ENCODE measurements at places on chromosomes 11 and 22. TPM values are rescaled to one million over a fixed set of nuclear protein-coding genes. Genes with fewer than 3 reads are reported as not detected.
A peak's percentile ranks its signal among the peaks of the same experiment; 100 is the strongest.

GRCh38 chr11:111246956-111247355 lies 1.4 kb downstream of the POU2AF2 start:
- no peaks in the 10 kb centered on the region for H3K4me1 ChIP-seq
- no peak overlapping the region for H3K4me3 ChIP-seq
- no peak overlapping the region for H3K27ac ChIP-seq
- H3K36me3 ChIP-seq: no peaks in the 10 kb centered on the region
- peaks cover 7% of the 10 kb centered on the region for H3K27me3 ChIP-seq
- no peak for DNase-seq

DNA sequence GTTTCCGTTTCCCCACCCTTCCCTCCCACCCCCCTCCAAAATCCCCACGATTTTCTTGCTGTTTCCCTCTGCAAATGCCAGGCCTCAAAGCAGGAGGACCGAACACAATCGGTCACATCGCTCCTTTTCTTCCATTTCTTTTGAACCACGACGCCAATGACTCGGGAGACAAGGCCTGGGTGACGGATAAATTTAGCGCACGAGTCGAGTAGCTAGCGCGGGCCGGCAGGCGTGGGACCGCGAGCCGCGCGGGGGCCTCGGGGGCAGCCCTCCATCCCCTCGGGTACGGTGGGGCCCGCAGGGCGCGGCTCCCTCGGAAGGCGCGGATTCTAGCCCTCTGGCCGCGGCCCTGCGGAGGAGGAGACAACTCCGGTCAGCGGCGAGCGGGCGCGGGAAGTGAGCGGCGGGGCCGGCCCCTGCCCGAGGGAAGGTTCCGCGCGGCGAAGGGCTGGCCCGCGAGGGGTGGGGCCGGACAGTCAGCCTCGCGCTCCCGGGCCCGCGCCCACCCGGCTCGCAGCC lies 414 bp downstream of the JOSD1 start:
- peak overlapping the region; percentile 97 for H3K27ac ChIP-seq
- H3K27me3 ChIP-seq: no peaks in the 10 kb centered on the region
- DNase-seq: no peak
- peak overlapping the region; percentile 76 for H3K4me3 ChIP-seq
- no peaks in the 10 kb centered on the region for H3K36me3 ChIP-seq

DNA sequence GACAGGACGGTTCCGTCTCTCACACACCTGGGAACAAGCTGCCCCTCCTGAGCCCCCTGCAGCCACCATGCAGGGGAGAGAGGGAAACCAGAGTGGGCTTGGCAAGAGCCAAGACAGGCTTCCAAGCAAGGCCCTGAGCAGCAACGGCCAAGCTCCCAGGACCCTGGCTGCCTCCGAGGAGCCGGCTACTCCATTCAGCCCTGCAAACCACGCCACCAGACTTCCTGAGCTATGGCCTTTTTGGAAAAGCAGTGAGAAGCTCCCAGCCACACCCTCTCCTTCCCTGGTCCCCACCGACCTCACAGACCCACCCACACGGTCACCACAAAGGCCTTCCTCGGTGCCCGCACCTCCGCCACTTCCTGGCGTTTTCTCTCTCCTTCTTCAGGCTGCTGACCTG lies 479.0 kb downstream of the BRD1 start:
- H3K27me3 ChIP-seq: no peaks in the 10 kb centered on the region
- no peak overlapping the region for H3K27ac ChIP-seq
- H3K36me3 ChIP-seq: no peaks in the 10 kb centered on the region

GRCh38 chr22:29339381-29340235 lies 24.1 kb upstream of the RASL10A start:
- H3K36me3 ChIP-seq: peaks cover 23% of the 10 kb centered on the region
- H3K27me3 ChIP-seq: no peaks in the 10 kb centered on the region
- H3K4me1 ChIP-seq: peaks cover 19% of the 10 kb centered on the region
- no peak overlapping the region for H3K4me3 ChIP-seq

- no peaks in the 10 kb centered on the region for H3K27me3 ChIP-seq
- H3K4me3 ChIP-seq: no peak overlapping the region
- H3K36me3 ChIP-seq: no peaks in the 10 kb centered on the region
- peaks cover 13% of the 10 kb centered on the region for H3K4me1 ChIP-seq
- peak; percentile 54 for DNase-seq
- H3K27ac ChIP-seq: no peak overlapping the region
These were observed 18.4 kb downstream of the TUB start for GRCh38 chr11:8099291-8099899.

DNA sequence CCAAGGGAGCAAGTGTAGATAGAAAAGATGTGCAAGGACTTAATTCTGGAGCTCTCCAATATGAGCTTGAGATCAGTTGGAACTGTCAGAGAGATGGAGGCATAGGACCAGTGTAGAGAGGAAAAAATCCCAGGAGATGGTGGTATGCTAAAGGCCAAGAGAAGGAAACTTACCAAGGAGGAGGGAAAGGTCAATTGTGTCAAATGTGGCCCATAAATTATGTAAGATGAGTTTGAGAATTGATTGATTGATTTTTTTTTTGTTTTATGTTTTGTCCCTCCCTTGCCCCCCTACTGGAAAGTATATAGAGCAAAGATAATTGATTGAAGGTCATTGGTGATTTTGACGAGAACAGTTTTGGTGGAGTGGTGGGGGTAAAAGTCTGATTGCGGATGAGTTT lies 2.8 kb upstream of the USP2 start:
- DNase-seq: no peak
- H3K36me3 ChIP-seq: no peaks in the 10 kb centered on the region
- peaks cover 12% of the 10 kb centered on the region for H3K4me1 ChIP-seq
- peaks cover 9% of the 10 kb centered on the region for H3K27me3 ChIP-seq
- H3K4me3 ChIP-seq: no peak overlapping the region

- H3K27me3 ChIP-seq: no peaks in the 10 kb centered on the region
- H3K4me3 ChIP-seq: no peak overlapping the region
- DNase-seq: no peak
- no peaks in the 10 kb centered on the region for H3K36me3 ChIP-seq
- H3K27ac ChIP-seq: no peak overlapping the region
- no peaks in the 10 kb centered on the region for H3K4me1 ChIP-seq
These were observed 10.4 kb upstream of the GLYAT start for GRCh38 chr11:58742140-58742539.

DNA sequence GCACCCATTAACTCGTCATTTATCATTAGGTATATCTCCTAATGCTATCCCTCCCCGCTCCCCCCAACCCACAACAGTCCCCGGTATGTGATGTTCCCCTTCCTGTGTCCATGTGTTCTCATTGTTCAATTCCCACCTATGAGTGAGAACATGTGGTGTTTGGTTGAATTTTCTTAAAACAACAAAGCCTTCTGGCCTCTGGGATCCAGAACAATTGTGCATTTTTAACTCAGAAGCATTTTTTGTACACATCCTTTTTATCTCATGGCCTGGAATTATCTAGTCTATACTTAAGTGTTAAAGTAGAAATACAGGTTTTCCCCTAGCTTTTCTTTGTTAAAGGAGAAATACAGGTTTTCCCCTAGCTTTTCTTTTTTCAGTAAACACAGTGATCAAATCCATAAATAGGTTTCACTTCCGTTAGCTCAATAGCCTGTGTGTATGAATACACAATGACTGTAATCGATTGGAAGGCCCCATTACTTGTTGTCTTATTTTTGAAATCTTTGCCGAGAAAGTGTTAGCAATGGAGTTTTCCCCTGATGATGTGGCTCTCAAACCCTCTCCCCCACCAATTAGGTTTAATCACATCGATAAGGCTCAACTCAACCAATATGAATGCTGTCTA lies 125.6 kb upstream of the PITPNB start:
- H3K4me3 ChIP-seq: no peak overlapping the region
- DNase-seq: no peak
- no peak overlapping the region for H3K27ac ChIP-seq
- H3K36me3 ChIP-seq: no peaks in the 10 kb centered on the region
- H3K4me1 ChIP-seq: no peaks in the 10 kb centered on the region

- no peak for DNase-seq
- peaks cover 3% of the 10 kb centered on the region for H3K36me3 ChIP-seq
- H3K27ac ChIP-seq: no peak overlapping the region
These were observed 27.6 kb downstream of the BCR start for GRCh38 chr22:23207729-23208393.

Gene MLC1
- total RNA-seq: 0.09 TPM

GRCh38 chr11:119512369-119512768 lies 89.4 kb upstream of the THY1 start:
- no peak for DNase-seq
- peaks cover 8% of the 10 kb centered on the region for H3K4me1 ChIP-seq
- no peak overlapping the region for H3K4me3 ChIP-seq
- H3K36me3 ChIP-seq: no peaks in the 10 kb centered on the region
- no peak overlapping the region for H3K27ac ChIP-seq
- H3K27me3 ChIP-seq: peaks cover 43% of the 10 kb centered on the region

- no peak for DNase-seq
- no peak overlapping the region for H3K4me3 ChIP-seq
- H3K27me3 ChIP-seq: peaks cover 4% of the 10 kb centered on the region
- H3K27ac ChIP-seq: no peak overlapping the region
- no peaks in the 10 kb centered on the region for H3K4me1 ChIP-seq
- H3K36me3 ChIP-seq: no peaks in the 10 kb centered on the region
These were observed 99.3 kb upstream of the USP47 start for GRCh38 chr11:11742486-11742885.

- no peak overlapping the region for H3K4me3 ChIP-seq
- no peaks in the 10 kb centered on the region for H3K4me1 ChIP-seq
- peaks cover 7% of the 10 kb centered on the region for H3K27me3 ChIP-seq
- DNase-seq: no peak
- H3K27ac ChIP-seq: no peak overlapping the region
These were observed 34.6 kb downstream of the NFAM1 start for GRCh38 chr22:42397332-42398249.

Gene TRIM29
- 0.55 TPM for total RNA-seq

Gene LRP4
- total RNA-seq: 19.0 TPM

Gene NXPE1
- total RNA-seq: not detected

Gene FGF3
- total RNA-seq: not detected

DNA sequence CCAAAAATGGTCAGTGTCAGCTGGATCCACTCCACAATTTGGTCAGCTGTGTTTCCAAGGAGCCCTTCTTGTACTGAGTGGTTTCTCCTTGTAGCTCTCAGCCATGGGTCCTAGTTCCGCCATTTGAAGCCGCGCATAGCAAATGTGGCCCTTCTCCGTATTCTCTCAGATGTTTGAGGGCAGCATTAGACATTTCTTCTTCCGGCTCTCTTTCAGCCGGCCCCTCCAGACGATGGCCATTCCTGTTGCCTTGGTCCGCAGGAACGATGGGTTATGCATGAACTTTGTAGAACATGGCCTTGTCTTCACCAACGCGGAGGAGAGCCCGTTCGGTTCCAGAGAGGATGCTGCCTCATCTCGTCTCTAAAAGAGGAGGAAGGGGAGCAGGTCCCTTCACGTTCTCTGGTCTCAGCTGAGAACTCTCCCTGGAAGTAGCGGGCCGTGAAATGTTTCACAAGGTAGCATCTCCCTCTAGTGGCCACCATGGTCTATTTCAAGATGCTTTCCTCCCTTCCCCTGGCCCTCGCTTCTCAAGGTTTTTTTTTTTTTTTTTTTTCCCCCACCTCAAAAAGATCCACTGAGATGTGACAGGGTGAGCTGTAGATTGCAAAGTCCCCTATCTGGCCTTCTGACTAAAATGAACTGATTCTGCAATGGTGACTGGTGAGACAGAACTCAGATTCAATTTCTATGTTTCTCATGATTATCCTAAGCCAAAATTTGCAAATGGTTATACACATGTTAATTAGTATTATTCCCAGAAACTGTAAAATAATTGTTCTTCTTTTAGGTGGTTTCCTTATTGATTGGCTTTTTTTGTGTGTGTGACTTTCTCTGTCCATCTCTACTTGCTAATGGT lies 19.8 kb upstream of the PLET1 start:
- peak; percentile 65 for DNase-seq
- H3K27ac ChIP-seq: no peak overlapping the region
- peak overlapping the region; percentile 54 for H3K4me3 ChIP-seq
- peaks cover 6% of the 10 kb centered on the region for H3K4me1 ChIP-seq
- peaks cover 3% of the 10 kb centered on the region for H3K27me3 ChIP-seq

GRCh38 chr11:4102711-4103110 lies 8.1 kb downstream of the RRM1 start:
- DNase-seq: no peak
- H3K27me3 ChIP-seq: no peaks in the 10 kb centered on the region
- H3K36me3 ChIP-seq: peaks cover 24% of the 10 kb centered on the region
- no peaks in the 10 kb centered on the region for H3K4me1 ChIP-seq

Gene OR52K1
- total RNA-seq: 0.14 TPM

DNA sequence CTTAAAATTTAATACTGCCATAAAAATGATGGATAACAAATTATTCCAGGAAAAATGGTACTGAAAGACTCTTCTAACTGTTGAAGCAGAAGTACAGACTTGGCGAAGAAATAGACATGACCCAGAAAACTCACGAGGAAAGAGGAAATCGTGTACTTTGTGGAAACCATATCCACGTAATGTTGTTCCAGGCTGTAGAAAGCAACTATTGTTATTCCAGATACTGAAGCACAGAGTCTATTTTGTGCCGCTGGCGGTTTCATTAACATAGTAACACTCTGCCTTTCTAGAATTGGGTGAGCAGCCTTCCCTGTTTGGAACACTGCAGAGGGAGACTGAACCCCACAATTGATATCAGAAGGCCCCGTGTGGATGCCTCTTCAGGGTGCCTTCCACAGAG lies 310.6 kb downstream of the TBC1D22A start:
- no peak overlapping the region for H3K4me3 ChIP-seq
- no peak overlapping the region for H3K27ac ChIP-seq
- H3K27me3 ChIP-seq: no peaks in the 10 kb centered on the region

Gene NEFH
- total RNA-seq: 3.1 TPM

DNA sequence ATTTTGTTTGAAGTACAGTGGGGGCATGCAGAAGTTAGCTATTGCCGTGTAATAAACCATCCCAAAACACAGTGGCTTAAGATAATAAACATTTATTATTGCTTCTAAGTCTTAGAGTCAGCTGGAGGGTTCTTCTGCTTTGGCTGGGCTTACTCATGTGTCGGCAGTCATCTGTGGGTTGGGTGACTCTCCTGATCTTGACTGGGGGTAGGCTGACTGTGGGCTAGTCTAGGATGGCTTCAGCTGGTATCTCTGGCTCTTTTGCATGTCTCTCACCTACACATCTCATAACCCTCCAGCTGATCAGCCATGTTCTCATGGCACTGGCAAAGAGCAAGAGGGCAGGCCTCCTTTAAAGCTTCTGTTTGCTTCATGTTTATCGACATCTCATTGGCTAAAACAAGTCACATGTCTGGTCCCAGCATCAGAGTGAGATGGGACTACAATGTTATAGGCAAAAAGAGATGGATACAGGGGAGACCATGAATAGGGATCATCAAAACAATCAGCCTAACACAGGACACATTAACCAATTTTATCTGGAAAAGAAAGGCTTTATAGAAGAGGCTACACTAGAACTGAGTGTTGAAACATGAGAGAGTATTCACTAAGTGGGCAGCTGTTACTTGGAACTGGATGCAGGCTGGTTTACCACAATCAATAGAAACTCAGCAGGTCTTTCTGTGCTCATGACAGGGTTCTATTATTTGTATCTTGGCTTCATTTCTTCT lies 5.1 kb downstream of the LRRC51 start:
- H3K27ac ChIP-seq: no peak overlapping the region
- H3K36me3 ChIP-seq: peaks cover 14% of the 10 kb centered on the region
- H3K4me3 ChIP-seq: no peak overlapping the region
- no peaks in the 10 kb centered on the region for H3K27me3 ChIP-seq
- H3K4me1 ChIP-seq: peaks cover 7% of the 10 kb centered on the region

Measured in astrocyte (in vitro differentiated cells and primary cell).